ENCODE measurements at places on chromosomes 1 and 21.

- DNase-seq: no peak
Measured at GRCh38 chr1:246532519-246532918, 25.4 kb upstream of the SMYD3 start.

DNA sequence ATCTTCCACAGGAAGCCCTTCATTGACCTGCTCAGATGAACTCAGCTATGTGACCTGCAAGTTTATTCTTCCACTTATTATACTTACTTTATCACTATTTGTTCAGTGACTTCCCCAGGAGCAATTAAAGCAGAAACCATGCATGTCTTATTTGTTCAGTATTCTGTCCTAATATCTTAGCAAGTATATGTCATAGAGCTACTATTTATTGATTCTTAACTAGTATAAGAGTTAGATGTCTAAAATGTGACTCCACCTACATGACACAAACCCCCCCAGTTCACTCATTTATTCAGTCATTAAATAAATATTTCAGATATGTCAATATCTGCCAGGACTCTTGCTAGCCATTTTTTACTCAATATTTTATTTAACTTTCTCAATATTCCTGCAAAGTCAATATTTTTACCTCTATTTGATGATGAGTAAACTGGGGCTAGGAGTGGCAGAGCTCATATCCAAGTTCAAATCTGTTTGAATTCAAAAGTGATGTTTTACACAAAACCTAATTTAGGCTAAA lies 469.0 kb upstream of the USP24 start:
- no peak for DNase-seq

DNA sequence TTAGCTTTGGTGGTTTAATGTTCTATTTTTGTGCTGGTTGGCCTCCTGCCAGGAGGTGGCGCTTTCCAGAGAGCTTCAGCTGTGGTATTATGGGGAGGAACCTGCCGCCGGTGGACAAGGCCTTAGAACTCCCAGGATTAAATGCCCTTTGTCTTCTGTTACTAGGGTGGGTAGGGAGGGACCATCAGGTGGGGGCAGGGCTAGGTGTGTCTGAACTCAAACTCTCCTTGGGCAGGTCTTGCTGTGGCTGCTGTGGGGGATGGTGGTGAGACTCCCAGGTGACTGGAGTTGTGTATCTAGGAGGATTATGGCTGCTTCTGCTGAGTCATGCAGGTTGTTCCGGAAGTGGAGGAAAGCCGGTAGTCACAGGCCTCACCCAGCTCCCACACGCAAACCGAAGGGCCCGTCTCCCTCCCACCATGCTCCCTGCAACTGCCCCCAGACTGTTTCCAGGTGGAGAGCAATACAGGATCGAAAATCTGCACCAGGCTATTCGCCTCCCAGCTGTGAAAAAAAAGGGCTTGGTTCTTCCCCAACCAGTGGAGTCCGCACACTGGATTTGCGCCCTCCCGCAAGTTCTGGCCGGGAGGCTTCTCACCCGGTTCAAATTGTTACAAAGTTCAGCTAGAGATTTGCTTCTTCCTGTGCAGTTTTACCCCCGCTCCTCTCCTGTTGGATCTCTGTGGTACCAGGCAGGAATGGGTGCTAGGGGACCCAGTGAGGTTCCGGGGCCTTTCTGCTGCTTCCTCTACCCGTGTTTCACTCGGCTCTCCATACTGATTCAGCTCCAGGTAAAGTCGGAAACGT lies 220.5 kb downstream of the CENPF start:
- DNase-seq: no peak

GRCh38 chr1:231211005-231211857 lies 29.8 kb upstream of the GNPAT start:
- DNase-seq: peak; percentile 89

DNA sequence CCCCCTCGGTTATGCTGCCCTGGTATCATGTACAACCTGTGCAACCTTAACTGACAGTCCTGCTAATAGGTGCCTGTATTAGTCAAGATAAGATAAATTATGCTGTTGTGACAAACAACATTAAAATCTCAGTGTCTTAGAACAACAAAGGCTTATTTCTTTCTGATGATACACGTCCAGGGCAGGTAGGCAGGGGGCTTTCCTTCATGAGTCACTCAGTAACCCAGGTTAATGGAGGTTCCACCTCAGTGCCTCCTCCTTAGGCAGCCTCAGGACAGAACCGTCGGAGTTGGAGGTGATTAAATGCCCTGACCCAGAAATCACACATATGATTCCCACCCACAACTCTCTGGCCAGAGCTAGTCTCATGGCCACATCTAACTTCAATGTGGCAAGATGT lies 94.6 kb upstream of the CASZ1 start:
- no peak for DNase-seq

DNA sequence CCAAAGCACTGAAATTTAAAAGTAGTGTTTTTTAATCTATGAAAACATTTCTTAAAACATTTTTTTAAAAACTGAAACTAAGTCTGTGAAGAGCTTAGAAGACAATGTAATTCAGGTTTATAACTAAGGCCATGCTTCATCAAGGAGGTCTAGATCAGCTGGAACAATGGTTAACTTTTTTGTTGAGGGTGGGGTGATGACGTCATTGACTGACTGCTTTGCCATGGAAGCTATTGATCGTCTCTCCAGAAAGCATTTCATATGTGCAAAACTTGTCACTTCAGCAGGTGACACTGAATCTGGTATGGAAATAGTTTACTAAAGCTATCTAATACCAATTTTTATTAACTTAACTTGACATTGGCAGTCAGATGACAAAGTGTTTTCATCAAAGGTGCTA lies 21.0 kb downstream of the RAVER2 start:
- DNase-seq: no peak

DNA sequence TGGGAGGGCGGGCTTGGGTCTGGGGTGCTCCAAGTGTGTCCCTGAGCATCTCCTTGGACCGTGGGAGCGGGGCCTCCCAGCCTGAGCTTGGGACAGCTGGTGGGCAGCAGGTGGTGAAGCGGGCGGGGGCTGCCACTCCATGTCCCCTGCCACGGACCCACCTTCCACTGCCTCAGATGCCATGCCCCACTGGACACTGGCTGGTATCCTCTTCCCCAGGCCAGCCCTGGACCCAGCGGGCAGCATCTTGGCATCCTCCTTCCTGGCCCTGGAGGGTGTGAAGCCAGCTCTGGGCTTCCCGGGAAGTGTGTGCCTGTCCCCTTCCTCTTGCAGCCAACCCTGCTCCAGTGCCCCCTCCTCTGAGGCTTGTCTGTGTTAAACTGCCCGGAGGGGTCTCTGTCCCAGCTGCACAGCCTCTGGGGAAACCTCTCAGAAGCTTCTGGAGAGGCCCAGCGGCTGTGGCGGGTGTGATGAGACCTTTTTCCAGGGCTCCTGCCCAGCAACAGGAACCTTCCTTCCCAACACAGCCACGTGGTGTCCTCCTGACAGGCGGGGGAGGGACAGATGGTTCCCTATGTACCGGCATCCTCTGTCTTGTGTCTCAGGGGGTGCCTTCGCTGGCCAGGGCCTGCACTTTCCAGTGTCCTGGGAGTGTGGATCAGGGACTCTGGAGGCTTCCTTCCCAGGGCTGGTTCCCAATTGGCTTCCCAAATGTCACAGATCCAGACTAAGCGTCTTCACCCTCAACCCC lies 81.6 kb upstream of the DISP3 start:
- DNase-seq: no peak

GRCh38 chr21:16605597-16605996 lies 875.8 kb downstream of the USP25 start:
- no peak for DNase-seq

- DNase-seq: no peak
Measured at GRCh38 chr1:173248247-173248940, 41.3 kb upstream of the TNFSF4 start.

- DNase-seq: no peak
Measured at GRCh38 chr1:223176437-223176836, 33.4 kb upstream of the TLR5 start.

DNA sequence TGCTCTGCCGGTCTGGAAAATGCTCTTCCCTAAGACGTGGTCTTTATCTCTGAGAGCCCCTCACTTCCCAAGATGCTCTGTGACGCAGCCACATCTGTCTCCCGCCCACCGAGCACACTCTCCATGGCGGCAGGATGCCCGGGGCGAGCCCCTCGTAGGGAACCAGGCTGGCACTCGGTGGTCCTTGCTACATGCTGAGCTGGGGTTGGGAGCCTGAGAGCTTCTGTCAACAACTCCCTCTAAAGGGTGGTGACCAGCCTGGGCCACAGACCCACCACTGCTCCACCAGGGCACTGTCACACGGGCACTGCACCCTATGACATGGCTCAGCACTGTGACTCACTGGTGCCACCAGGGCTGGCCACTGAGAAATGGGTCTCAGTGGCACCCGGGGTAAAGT lies 2.6 kb downstream of the PEX10 start:
- no peak for DNase-seq

GRCh38 chr21:33586927-33587326 lies 1.6 kb downstream of the DONSON start:
- no peak for DNase-seq

GRCh38 chr21:26437326-26438009 lies 135.6 kb downstream of the CYYR1 start:
- DNase-seq: no peak

DNA sequence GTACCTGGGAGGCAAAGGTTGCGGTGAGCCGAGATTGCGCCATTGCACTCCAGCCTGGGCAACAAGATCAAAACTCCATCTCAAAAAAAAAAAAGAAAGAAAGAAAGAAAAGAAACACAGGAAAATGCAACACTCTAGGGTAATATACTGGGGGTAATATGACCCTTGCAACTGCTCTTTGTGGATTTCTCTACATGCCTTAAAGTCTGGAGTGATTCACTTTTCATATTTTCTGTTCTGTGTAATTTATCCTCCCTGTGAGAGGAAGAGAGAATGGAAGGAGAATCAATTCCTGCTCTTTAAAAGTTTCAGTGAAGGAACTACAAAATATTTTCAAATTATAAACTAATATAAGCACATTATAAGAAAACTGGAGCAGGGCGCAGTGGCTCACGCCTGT lies 22.7 kb downstream of the RIT1 start:
- no peak for DNase-seq

- no peak for DNase-seq
Measured at GRCh38 chr1:111963985-111964738, 25.3 kb downstream of the KCND3 start.

DNA sequence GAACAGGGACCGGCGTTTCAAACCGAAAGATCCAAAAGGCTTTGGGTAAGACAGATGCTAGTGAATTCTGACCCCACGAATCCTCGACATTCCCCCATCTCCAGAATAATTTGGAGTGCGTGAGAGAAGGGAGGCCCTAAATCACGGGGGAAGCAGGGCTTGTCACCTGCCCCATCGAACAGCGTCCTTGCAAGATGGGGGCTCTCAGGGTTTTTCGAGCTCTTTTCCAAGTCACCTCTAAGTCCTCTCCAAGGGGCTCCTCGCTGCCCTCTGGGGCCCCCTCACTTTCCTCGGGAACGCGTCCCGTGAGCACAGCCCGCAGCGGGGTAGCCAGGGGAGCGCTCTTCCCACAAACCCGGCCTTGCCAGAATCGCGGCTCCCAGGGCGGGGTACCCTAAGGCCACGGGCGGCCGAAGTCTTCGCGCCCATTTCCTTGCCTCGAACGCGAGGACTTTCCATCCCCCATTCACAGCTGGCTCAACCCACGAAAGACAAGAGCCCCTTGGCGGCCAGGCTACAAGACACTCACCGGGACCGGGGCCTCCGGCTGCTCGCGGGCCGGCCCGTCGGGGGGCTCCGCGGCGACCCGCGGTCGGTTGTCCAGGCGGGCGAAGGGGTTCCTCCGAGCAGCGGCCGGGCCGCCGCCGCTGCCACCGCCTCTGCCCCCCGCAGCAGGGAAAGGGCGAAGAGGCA lies 546 bp downstream of the DONSON start:
- DNase-seq: no peak

- no peak for DNase-seq
Measured at GRCh38 chr1:205466595-205467220, 10.9 kb upstream of the BLACAT1 start.

DNA sequence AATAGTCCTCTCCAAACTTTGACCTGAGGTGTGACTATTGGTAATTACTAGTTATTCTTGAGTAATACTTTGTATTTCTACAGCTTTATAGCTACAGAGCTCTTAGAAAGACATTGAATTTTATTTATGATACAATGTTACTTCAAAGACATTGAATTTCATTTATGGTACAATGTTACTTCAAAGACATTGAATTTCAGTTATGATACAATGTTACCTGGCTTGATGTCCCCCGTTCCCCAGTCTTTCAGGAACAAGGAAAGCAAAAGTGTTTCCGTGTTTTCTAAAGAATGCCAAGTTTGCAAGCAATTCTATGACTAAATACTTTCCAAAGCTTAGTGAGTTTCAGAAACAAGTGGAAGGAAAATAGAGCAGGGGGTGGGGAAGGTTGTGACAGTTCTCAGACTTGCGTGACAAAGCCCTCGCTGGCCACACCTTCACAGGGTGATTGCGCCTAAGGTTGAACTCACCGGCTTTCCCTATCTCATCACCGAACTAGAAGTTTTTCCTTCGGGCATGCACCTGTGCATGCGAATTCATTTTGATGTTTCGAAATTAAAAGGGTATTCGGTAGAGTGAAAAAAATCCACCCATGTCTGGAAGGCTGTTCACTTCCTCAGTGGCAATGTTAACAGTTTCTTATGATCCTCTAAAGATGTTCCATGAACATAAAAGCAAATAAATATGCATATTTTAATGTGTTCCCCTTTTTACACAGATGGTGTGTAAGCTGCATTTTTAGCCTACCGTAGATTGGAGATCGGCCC lies 909 bp upstream of the PAXBP1 start:
- peak; percentile 3 for DNase-seq

- DNase-seq: no peak
Measured at GRCh38 chr1:156862584-156862983, 1.9 kb downstream of the NTRK1 start.

- DNase-seq: no peak
Measured at GRCh38 chr1:175132436-175132835, 60.1 kb downstream of the KIAA0040 start.

- DNase-seq: peak; percentile 34
Measured at GRCh38 chr1:207454046-207454964, at the start of gene CR2. Gene CR2 (plus strand): TSS chr1:207454328. CDS start chr1:207454419, 91 bp downstream.

- DNase-seq: no peak
Measured at GRCh38 chr1:32239790-32240139, 7.3 kb upstream of the FAM167B start.
